ENCODE measurements at places on chromosomes 6 and 20.

DNA sequence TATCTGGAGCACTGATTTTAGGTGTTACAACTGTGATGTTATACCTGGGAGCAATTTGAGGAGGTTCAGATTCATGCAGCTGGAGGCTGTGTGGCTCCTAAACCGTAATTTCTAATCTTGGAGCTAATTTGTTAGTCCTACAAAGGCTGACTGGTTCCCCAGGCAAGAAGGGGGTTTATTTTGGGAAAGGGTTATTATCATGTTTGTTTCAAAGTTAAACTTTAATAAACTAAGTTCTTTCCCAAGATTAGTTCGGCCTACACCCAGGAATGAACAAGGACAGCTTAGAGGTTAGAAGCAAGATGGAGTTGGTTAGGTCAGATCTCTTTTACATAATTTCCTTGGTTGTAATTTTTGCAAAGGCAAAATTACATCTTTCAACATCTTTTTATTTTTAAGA lies 135.8 kb downstream of the MYO6 start:
- DNase-seq: no peak

DNA sequence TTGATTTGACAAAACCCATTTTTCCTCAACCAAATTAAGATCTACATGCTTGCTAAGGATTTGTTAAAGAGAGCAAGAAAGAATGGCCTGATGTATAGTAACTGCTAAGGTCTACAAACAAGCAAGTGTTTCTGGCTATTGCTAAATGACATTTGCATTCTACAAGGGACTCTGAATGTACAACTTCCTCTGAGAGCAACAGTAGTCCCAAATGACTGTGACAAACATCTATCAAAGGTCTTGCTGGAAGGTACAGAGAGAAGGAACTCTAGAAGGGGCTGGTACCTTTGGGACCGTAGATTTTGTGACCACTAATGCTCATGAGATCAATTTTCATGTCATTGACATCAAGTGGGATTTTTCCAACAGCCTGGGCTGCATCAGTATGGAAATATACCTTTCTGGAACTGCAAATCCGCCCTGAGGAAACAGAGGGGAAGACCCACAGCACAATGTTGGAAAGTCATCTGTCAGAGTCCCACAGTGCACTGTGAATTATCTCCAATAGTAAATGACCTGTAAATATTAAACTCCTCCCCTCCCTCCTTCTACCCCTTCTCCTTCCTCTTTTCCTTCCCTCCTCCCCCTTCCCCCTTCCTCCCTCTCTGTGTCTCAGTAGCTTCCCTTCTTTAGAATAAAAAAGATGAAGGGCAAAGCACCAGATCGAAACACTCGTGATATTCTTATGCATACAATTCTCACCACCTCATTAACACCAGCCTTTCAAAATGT lies 15.9 kb upstream of the CPNE1 start:
- peak; percentile 23 for DNase-seq

DNA sequence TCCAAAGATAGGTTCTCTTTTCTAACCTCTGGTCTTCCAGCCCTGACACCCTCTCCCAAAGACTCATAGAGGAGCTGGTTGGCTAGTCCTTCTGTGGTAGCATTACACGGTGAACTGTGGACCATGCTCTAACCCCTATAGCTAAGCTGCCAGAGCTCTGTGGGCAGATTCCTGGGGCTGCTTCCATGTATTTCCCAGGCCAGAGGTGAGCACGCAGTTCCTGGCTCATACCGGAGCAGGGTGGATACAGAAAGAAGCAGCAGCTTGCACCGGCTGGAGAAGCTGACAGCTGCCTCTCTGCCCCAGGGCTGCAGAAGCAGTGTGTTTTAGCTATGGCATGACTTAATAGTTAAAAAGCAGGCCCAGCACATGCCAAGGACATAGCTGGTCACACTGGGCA lies 84.1 kb upstream of the FOXP4 start:
- DNase-seq: no peak

- DNase-seq: no peak
Measured at GRCh38 chr6:149887343-149887742, 10.6 kb downstream of the RAET1E start.

- no peak for DNase-seq
Measured at GRCh38 chr20:23058240-23058639, 8.8 kb upstream of the THBD start.

DNA sequence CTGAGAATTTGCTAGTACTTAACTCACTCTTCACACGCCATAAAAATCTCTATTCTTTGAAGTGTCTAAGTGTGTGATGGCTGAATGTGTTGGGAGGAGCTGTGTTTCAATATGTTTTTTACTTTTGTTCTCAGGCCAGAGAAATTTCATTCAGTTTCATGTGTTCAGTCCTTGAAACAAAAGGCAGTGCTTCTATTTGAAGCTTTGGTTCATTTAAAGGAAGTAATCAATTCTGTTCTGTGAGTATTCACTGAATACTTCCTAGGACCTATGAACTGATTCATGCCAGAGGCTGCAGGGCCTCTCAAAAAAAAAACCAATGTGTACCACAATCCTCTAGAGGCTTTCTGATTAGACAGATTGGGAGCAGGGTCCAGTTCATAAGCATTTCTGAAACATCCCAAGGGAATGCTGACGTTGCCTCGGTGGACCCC lies 12.4 kb upstream of the F13A1 start:
- peak; percentile 12 for DNase-seq

GRCh38 chr6:134421501-134421900 lies 103.6 kb upstream of the SGK1 start:
- DNase-seq: no peak

- no peak for DNase-seq
Measured at GRCh38 chr6:140897804-140898573, 1234.7 kb upstream of the GJE1 start.

Data from germinal center (tissue), 1 donor.